Choroid plexus epithelial cell (primary cell): ENCODE measurements at places on chromosomes 3 and 15.

DNA sequence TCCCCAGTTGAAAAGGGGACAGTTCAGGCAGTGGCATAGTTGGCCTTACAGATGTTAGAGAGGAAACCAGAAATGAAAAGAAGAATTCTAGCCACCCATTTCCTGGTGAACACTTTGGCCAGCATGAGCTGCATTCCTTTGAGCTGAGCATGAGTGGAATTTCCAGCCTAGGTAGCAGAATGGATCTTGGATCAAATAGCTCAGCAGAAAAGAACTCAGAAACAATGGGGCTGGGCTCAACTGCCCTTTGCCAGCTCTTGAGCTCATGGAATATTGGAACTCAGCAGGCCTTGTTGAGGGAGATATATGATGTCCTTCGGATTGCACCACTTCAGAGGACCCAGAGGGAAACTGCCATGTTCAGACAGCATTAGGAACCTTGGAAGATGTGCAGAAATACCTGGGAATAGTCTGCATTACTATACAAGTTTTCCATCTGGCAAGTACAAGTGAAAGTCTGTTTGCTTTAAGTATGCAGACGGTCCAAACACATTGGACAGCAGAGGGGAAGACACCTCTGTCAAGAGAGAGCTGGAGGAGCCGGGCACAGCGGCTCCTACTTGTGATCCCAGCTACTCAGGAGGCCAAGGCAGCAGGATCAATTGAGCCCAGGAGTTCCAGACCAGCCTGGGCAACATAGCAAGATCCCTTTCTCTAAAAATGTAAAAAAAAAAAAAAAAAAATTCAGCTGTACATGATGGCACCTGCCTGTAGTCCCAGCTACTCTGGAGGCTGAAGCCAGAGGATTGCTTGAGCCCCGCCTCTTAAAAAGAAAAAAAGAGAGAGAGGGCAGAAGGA, 3.1 kb upstream of the CDV3 start:
- peak; percentile 90 for DNase-seq

- no peak for DNase-seq
Observed at GRCh38 chr15:33451385-33451784, 140.6 kb downstream of the RYR3 start.

GRCh38 chr3:164113371-164114332, 964.6 kb downstream of the SI start:
- DNase-seq: no peak

- no peak for DNase-seq
Observed at GRCh38 chr3:61729038-61729634, 167.8 kb downstream of the PTPRG start.

- DNase-seq: no peak
Observed at GRCh38 chr3:38001456-38002081, 11.0 kb downstream of the VILL start.

GRCh38 chr3:45095916-45096526, 50.2 kb downstream of the CDCP1 start:
- DNase-seq: peak; percentile 62

DNA sequence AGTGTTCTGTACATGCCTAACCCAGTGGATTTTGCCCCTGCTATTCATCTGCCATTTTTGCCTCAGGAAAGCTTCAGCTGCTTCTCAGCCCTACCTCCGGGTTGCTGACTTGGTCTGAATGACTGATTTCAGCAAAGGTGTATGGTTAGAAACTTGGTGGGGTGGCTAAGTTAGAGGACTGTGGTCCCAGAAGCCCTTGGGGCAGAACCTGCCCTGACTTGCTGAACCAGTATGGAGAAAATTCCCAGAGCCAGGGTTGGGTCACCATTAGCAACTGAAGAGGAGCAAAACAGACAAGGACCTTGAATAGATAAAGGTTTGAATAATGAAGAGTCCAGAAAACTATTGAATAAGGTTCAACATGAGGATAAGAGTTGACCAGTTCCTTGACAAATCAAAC, 6.1 kb upstream of the WWTR1 start:
- no peak for DNase-seq

DNA sequence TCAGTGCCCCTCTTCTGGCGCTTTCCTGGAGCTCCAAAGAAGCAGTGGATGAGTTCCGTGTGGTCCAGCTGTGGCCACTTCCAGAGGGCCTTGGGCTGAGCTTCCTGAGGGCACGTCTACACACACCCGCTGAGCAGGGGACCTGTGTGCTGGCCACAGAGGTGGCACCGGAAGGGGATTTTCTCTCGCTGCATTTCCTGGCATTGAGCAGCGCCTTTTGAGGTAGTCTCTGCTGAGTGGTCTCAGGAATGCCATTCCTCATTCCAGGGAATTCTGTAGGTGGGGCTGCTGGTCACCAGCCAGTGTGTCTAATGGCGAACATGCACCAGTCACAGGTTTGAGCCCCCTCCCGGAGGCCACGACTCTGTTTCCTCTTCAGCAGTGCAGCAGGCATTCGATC, 48.1 kb downstream of the AMOTL2 start:
- DNase-seq: no peak

DNA sequence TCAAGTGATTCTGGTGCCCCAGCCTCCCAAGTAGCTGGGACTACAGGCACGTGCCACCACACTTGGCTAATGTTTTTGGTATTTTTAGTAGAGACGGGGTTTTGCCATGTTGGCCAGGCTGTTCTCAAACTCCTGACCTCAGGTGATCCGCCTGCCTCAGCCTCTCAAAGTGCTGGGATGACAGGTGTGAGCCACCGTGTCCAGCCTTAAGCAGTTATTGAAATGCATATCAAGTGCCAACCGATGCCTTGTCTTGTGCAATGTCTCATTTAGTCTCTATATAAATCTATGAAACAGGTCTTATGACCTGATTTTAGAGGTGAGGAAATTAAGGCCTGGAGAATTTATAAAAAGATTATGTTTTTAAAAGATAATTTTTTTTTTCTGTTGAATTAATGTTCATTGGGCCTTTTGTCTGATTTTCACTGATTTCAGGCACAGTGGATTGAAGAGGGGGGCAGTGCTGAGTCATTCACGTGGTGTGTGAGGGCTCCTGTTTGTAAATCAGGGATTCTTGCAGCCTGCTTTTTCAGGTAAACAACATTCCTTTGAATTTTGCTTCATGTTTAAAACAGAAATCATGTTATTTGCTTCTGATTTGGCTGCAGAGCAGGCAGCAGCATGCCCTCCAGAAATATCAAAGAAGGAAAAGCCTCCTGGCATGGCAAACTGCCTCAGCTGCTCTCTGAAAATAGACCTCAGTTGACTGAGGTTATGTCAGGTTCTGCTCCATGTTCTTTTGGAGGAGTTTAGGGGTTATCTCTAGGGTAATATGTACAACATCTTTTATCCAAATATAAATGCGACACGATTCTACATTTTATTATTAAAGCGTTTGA, 407.0 kb upstream of the RGMA start:
- no peak for DNase-seq

DNA sequence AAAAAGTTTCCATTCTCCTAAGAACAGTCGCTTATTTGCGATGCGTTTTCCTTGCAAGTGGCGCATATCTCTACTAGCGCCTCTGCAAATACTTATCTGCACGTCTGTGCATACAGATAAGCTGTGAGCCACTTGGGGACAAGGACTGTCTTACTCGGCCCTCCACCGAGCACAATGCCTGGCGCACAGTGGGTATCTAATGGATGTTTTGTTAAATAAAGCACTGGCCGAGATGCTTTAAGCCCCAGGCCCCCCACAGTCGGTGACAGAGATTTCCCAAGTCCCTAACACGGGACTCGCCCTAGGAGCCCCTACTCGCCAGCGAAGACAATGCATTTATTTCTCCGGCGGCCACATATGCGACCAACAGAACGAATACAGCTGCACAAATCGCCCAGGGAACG, 503 bp downstream of the HLTF start:
- peak; percentile 52 for DNase-seq

DNA sequence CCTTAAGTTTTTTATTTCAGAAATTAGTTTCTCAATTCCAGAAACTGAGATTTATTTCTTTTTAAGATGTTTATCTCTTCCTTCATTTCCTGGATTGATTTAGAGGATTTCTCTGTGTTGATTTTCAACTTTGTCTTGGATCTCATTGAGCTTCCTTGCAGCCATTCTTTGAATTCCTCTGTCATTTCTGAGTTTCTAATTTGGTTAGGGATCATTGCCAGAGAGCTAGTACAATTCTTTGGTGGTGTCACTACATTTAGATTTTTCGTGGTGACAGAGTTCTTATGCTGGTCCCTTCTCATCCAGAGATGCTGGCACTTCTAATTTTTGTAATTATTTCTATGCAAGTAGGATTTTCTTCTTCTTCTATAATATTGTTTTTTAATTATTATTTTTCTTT, 691.1 kb upstream of the NAALADL2 start:
- DNase-seq: peak; percentile 2

DNA sequence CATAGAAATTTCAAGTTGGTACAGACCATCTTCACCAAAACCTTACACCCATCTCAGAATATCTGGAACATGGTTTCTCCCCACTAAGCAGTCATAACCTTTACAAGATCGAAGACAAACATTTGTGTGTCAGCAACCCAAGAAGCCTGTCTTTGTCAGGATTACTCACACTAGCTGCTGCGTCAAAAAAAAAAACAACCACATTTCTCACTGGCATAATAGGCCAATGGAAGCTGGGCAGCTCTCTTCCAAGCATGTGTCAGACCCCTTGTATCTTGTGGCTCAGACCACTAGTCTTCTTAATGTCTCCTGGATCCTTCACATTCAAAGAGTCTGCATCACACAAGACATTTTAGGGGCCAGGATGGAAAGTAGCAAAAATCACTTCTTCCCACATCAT, 266.9 kb upstream of the IGF1R start:
- no peak for DNase-seq

DNA sequence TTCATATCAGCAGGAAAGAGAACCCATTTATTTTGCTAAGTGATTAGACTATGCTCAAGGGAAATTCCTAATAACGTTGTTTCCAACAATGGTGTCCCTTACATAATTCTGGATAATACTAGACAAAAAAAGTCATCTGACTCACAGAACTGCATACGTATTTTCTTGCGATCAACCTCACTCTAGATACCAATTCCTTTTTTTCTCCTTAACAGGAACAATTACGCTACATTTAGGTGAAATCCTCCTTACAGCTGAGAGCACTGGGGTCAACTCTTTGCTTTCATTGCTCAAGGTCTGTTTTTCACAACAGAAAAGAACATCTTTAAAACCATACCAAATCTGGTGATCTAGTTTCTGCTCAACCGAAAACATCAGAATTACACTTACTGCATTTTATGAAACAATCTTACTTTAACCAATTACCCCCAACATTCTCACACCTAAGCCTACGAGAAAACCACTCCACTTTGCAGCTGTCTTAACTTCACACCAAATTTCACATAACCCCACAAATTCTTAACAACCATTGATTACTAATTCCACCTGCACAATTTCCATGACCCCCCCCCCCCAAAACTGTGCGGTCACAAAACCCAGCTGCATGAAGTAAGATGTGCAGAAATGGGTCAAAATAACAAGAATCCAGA, 61.2 kb upstream of the ICE2 start:
- DNase-seq: no peak

DNA sequence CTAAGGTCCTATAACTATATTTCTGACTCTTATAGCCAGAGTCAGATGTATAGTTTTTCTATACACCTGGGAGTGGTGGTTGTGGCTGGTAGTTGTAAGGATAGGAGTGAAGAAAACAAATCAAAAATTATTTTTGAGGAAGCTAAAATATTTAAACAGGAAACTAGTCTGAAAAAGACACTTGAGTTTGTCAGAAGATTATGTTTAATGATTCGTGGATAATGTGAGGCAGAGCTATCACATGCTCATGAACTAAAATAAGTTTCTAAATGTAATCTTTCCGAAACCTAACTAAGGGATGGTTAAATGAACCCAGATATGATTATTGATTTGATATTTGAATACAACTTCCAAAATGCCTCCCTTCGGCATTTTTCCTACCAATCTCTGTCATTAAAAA, 30.4 kb downstream of the GABRR3 start:
- no peak for DNase-seq

- peak; percentile 60 for DNase-seq
Observed at GRCh38 chr15:98548139-98548971, 100.0 kb upstream of the IGF1R start.

DNA sequence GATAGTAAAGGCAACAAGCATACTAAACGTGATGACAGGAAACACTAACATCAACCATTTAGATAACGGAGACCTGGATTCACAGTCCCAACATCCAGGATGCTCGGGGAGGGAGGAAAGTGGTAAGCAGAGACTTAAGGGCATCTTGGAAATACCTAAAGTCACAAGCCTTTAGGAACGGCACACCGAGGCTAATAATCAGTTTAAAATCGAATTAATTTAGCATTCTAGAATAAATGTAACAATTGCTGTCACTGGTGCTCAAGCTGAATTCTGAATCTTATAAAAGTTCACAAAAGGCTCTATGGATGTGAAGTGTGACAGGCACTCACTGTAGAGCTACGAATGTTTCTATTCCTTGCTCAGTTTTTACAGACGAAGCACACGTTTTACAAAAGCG, 1.3 kb downstream of the CD47 start:
- peak; percentile 8 for DNase-seq

GRCh38 chr3:129224984-129225393, 24.4 kb upstream of the COPG1 start:
- DNase-seq: peak; percentile 58

- no peak for DNase-seq
Observed at GRCh38 chr3:123290107-123290930, 88.6 kb downstream of the SEC22A start.

DNA sequence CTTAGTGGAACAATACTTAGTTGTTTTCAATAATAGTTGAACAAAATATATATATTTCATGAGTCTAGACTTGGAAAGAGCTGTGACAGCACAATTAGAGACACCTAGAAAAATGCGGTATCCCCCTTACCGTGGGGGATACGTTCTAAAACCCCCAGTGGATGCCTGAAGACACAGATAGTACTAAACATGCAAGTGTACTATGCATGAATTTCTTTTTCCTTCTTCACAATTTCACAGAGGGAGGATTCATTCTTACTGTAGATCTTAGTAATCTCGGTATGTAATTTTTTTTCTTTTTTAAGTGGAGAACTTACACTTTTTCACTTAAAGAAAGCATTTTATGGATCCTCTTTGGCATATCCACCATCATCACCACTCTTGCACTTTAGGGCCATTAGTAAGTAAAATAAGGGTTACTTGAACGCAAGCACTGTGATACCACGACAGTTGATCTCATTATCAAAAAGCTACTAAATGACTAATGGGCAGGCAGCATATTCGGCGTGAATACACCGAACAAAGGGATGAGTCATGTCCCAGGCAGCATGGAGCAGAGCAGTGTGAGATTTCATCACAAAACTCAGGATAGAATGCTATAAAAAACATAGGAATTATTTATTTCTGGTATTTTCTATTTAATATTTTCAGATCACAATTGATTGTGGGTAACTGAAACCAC, 72.3 kb upstream of the ZNF280D start:
- DNase-seq: peak; percentile 89

DNA sequence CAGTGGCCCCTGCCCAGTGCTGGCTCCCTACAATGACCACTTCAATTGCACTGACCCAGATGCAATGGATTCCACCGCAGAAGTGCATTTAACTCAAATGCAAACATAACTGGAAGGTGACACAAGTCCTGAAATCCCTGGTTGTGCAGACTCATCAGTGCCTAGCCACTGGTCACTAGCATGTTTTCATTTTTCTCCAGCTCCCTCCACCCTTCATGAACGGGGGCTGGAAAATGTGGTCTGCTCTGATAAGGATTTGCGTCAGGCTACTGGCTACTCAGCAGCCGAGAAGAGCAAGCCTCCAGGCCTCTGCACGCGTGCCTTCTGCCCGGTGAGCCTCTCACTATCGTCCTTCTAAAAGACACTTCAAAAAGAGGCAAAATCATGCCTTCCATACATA, 27.4 kb upstream of the FURIN start:
- no peak for DNase-seq

- no peak for DNase-seq
Observed at GRCh38 chr3:41426485-41426884, 227.2 kb downstream of the CTNNB1 start.
